Lower lobe of right lung (tissue), 2 donors: ENCODE measurements at places on chromosomes 2 and 18. TPM values are rescaled to one million over a fixed set of nuclear protein-coding genes. Genes with fewer than 3 reads are reported as not detected.

DNA sequence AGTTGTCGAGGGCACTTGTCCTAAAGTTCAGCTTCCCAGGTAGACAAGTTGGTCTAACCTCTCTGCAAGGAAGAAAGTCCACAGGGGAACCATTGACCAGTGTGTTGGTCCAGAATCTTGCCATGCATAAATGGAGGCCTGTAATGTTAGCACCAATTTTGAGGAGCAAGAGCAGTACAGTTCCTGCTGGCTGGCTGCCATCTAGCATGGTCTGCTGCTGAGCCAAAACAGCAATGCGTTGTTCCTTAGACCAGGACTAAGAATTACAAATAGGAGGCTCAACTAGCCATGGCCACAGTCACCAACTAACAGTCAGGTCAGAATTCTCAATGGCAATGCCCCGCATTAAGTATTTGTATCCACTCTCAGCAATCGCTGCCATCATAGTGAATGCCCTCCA lies 72.8 kb upstream of the WIPF1 start:
- H3K4me3 ChIP-seq: no peak overlapping the region
- H3K27me3 ChIP-seq: no peaks in the 10 kb centered on the region
- peaks cover 7% of the 10 kb centered on the region for H3K36me3 ChIP-seq
- DNase-seq: no peak
- H3K4me1 ChIP-seq: peaks cover 19% of the 10 kb centered on the region

- no peaks in the 10 kb centered on the region for H3K4me1 ChIP-seq
- no peak overlapping the region for H3K27ac ChIP-seq
- H3K4me3 ChIP-seq: no peak overlapping the region
- no peaks in the 10 kb centered on the region for H3K36me3 ChIP-seq
- no peak for DNase-seq
- no peaks in the 10 kb centered on the region for H3K27me3 ChIP-seq
Measured at GRCh38 chr2:41906338-41906725, 141.5 kb upstream of the PKDCC start.

DNA sequence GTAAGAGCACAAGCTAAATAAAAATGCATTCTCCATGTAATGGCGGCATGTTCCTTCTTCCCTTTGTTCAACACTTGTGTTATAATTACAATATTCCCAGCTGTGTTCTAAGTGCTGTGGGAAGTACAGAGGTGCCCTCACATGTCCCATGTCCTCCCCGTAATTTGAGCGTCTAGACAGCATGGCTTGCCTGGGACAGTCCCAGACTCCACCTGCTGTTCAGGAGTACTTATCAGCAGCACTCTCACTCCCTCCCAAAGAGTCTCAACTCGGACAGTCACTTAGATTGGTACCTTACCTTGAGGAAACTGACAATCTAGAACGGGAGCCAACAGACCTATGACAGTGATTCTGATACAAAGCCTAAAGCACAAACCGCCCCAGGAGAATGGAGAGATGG lies 370.5 kb downstream of the EIPR1 start:
- no peak overlapping the region for H3K4me3 ChIP-seq
- no peaks in the 10 kb centered on the region for H3K4me1 ChIP-seq
- no peaks in the 10 kb centered on the region for H3K36me3 ChIP-seq
- no peak for DNase-seq

DNA sequence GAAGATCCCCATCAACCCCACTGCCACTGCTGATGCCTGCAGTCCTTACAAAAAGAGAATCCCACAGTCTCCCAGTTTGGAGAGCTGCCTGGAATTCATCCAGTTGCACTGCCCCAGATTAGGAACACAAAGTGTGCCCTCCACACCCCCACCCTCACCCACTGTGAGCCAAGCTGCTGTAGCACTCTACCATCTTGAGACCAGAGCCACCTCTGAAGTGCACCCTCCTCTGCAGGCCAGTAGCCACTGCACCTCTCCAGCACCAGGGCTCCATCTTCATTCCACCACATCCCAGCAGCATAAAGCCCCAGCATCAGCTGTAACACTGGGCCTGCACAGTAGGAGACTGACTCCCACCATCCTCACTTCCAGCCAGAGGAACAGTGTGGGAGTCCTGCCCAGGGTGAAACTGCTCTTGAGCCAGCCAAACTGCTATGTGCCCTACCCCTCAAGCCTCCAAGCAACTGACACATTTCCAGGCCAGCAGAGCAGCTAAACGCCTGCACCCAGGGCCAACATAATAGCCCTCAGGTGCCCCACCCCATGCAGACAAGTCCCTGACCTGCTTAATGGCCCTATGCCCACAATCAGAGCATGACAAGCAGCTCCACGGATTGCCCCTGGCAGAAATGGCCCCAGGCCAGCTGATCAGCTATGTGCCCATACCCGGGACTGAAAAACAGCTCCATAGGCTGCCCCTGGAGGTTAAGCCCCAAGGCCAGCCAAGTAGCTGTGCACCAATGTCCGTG lies 206.0 kb downstream of the ATAD2B start:
- no peaks in the 10 kb centered on the region for H3K36me3 ChIP-seq
- DNase-seq: no peak
- no peak overlapping the region for H3K27ac ChIP-seq
- no peaks in the 10 kb centered on the region for H3K4me1 ChIP-seq

- H3K27ac ChIP-seq: no peak overlapping the region
- no peak overlapping the region for H3K4me3 ChIP-seq
- H3K4me1 ChIP-seq: no peaks in the 10 kb centered on the region
- no peaks in the 10 kb centered on the region for H3K36me3 ChIP-seq
- no peak for DNase-seq
Measured at GRCh38 chr2:171307560-171307959, 126.2 kb downstream of the METTL8 start.

DNA sequence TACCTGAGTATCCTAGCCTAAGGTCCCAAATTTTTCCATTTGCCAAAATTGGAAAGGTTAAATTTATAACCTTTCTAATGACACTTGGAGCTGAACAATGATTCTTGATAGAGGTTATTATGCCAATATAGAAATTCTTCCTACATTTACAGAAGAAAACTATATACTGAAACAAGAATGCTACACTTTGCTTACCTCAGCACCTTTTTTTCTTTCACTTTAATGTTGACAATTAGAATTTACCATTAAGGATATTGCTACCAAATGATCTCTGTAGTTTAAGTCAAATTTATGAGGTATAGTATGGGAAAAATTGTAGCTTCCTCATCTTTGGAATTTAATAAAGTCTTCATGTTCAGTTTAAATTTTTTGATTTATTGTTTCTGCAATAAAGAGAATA lies 577.0 kb downstream of the NR4A2 start:
- H3K27me3 ChIP-seq: no peaks in the 10 kb centered on the region
- H3K4me1 ChIP-seq: no peaks in the 10 kb centered on the region
- no peaks in the 10 kb centered on the region for H3K36me3 ChIP-seq
- H3K27ac ChIP-seq: no peak overlapping the region

GRCh38 chr2:143254110-143254509 lies 124.9 kb downstream of the ARHGAP15 start:
- peaks cover 3% of the 10 kb centered on the region for H3K4me1 ChIP-seq
- H3K4me3 ChIP-seq: no peak overlapping the region
- no peak for DNase-seq
- no peaks in the 10 kb centered on the region for H3K36me3 ChIP-seq

- DNase-seq: no peak
- H3K36me3 ChIP-seq: no peaks in the 10 kb centered on the region
- H3K27me3 ChIP-seq: no peaks in the 10 kb centered on the region
- no peak overlapping the region for H3K4me3 ChIP-seq
Measured at GRCh38 chr2:191153716-191154115, 2.9 kb upstream of the STAT4 start.

DNA sequence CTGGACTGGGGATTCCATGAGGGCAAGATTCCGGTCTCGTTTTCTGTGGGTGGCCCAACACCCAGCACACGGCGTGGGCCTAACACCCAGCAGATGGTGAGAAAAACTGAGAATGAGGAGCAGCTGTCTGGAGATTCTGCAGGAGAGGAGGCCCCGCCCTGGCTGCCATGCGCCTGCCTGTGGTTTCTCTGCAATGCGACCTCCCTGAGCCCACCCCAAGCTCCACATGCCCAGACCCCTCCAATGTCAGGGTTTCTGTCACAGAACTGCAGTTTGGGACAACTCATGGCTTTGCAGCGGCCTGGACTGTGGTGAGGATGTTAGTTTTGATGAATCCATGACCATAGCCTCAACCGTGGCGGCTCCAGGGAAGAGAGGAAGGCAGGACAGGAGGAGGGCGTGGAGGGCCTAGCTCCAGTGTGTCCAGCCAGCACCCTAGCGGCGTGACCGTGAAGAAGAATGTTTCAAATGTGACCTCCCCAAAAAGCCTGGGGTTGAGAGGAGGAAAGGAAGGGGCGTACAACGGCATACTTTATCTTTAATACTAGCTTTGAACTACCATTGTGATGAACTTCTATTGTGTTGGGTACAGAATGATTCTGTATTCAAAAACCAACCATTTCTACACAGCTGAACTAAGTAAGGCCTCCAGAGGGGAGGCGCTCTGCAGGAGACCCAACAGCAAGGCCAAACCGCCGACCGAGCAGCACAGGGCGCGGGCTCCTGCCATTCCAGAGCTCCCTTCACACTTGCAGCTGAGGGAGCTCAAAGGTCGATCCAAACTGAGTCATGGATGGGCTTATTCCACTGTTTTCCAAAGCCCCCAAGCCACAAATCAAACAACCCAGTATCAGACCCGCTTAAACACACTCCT lies 3.4 kb downstream of the PXDN start:
- no peak overlapping the region for H3K27ac ChIP-seq
- H3K4me1 ChIP-seq: peaks cover 34% of the 10 kb centered on the region
- H3K4me3 ChIP-seq: no peak overlapping the region
- DNase-seq: peak; percentile 28
- H3K36me3 ChIP-seq: no peaks in the 10 kb centered on the region

GRCh38 chr2:36480636-36481035 lies 117.3 kb downstream of the FEZ2 start:
- peaks cover 60% of the 10 kb centered on the region for H3K36me3 ChIP-seq
- no peak overlapping the region for H3K4me3 ChIP-seq
- H3K4me1 ChIP-seq: peaks cover 59% of the 10 kb centered on the region

DNA sequence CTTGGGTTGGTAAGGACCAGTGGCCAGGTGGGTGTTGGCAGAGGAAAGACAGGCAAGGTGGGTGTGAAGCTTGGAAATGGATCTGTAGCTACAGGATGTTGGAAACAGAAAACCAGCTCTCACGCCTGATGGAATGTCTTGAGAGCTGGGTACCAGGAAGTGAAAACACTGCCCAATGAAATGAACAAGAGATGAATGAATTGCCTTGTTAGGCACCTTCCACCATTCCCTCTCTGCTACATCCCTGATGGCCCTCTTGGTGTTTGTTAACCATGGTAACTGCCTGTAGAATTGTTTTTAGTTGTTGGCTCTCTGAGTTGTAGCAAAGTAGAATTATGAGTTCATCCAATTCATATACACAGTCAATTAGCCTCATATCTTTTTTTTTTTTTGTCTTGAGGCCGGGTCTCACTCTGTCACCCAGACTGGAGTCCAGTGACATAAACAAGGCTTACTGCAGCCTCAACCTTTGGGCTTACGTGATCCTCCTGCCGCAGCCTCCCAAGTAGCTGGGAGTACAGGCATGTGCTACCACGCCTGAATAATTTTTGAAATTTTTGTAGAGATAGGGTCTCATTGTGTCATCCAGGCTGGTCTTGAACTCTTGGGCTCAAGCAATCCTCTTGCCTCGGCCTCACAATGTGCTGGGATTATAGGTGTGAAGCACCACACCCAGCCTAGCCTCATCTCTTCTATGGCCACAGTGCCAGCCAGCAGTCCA lies 9.5 kb downstream of the KCMF1 start:
- H3K4me1 ChIP-seq: peaks cover 41% of the 10 kb centered on the region
- H3K36me3 ChIP-seq: no peaks in the 10 kb centered on the region
- DNase-seq: no peak
- no peaks in the 10 kb centered on the region for H3K27me3 ChIP-seq

GRCh38 chr18:55763298-55763697 lies 175.3 kb upstream of the TCF4 start:
- H3K27ac ChIP-seq: no peak overlapping the region
- DNase-seq: no peak
- H3K4me3 ChIP-seq: no peak overlapping the region
- no peaks in the 10 kb centered on the region for H3K27me3 ChIP-seq
- H3K36me3 ChIP-seq: no peaks in the 10 kb centered on the region
- no peaks in the 10 kb centered on the region for H3K4me1 ChIP-seq

DNA sequence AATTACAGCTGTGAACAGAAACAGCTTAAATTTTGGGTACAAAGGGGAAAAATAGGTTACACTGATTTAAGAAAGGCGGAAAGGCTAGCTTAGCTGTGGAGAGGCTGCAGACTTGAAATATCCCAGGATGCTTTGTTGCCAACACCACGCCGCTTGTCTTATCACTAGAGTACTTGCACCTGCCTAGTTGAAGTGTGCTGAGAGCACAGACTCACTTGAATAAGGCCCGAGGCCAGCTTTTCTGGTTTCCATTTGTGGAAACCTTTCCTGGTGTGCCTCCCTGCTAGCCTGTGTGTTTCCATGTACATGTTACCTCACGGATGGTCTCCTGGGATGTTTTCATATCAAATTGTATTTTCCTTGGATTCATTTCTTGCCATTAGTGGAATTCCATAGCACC lies 3.2 kb downstream of the CABLES1 start:
- H3K4me3 ChIP-seq: peak overlapping the region; percentile 70
- peak; percentile 66 for DNase-seq
- H3K27me3 ChIP-seq: peaks cover 16% of the 10 kb centered on the region
- H3K27ac ChIP-seq: no peak overlapping the region
- no peaks in the 10 kb centered on the region for H3K36me3 ChIP-seq
- H3K4me1 ChIP-seq: peaks cover 73% of the 10 kb centered on the region

DNA sequence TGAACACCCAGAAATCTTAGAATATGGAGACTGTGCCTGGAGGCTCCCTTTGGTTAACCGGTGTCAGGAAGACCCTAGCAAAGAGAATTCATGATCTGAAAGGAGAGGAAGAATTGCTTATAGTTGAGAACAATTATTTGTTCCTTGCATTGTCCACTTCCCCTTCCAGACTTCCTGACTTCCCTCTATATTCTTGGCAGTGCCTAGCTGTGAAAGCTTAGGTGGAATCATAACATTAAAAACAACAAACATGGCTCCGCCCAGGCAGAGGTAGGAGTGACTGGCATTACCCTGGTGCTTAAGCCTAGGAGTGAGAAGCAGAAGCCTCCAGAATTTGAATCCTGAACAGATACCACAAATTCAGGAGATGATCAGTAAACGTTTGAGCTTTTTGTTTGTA lies 1.9 kb downstream of the TTL start:
- peaks cover 43% of the 10 kb centered on the region for H3K4me1 ChIP-seq
- peak overlapping the region; percentile 89 for H3K4me3 ChIP-seq
- no peaks in the 10 kb centered on the region for H3K36me3 ChIP-seq
- no peak overlapping the region for H3K27ac ChIP-seq
- H3K27me3 ChIP-seq: no peaks in the 10 kb centered on the region
- DNase-seq: no peak

- peaks cover 84% of the 10 kb centered on the region for H3K36me3 ChIP-seq
- no peak overlapping the region for H3K4me3 ChIP-seq
- H3K27me3 ChIP-seq: no peaks in the 10 kb centered on the region
- no peak overlapping the region for H3K27ac ChIP-seq
Measured at GRCh38 chr18:62554061-62554815, 31.4 kb downstream of the ZCCHC2 start.

WDR7 gene
- total RNA-seq: 29.1 TPM

ZNF521 gene
- 12.7 TPM for total RNA-seq

TWSG1 gene
- total RNA-seq: 31.4 TPM

TSPYL6 gene
- total RNA-seq: not detected

RESP18 gene
- not detected for total RNA-seq

COQ10B gene
- 24.3 TPM for total RNA-seq

MATN3 gene
- 8.1 TPM for total RNA-seq

IL18RAP gene
- 6.8 TPM for total RNA-seq

CAVIN2 gene
- 182 TPM for total RNA-seq

REEP1 gene
- 6.9 TPM for total RNA-seq
